RKO (cell line): ENCODE measurements at places on chromosomes 4 and X.

GRCh38 chr4:16524911-16525554 lies 298.8 kb upstream of the TAPT1 start:
- DNase-seq: no peak

GRCh38 chr4:158131027-158131426 lies 41.8 kb downstream of the GASK1B start:
- no peak for DNase-seq

DNA sequence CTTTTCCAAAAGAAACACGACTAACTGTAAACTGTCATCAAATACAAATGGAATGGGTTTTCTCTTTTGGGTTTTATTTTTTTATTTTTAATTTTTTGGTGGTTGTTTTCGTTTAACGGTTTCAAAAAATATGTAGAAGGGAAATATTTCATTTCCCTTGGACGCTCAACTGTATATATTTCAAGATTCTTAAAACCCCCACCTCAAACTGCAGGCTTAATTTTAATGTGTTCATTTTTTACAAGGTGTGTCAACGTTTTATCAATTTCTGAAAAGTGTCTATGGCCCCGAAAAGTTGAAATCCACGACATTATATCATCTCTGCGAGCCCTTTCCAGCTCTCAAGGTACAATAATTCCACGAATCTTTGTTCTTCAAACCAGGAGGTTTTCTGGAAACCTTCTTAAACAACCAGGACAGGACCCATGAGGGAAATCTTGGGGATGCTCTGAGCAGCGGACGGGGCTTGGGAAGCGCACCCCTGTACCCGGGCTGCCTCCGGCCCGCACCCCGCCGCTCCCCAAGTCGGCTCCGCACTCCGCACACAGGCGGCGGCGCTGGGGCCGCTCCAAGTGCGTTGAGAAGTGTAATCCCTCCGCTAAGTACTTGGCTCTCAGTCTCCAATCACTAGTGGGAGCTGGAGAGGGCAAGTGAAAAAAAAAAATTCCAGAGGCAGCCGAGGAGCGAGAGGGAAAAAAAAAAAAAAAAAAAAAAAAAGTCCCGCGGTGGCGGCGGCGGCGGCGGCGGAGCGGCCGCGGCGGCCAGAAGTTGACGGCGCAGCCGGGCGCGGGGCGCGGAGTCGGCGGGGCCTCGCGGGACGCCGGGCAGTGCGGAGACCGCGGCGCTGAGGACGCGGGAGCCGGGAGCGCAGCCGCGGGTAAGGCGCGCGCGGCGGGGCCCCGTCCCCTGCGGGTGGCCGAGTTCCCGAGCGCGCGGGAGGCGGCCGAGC lies at the start of gene BMPR1B:
TSS of gene BMPR1B (plus strand) at position 764 of the 949 bp plus-strand sequence. CDS start 346,470 bp downstream, outside the sequence.
- no peak for DNase-seq

DNA sequence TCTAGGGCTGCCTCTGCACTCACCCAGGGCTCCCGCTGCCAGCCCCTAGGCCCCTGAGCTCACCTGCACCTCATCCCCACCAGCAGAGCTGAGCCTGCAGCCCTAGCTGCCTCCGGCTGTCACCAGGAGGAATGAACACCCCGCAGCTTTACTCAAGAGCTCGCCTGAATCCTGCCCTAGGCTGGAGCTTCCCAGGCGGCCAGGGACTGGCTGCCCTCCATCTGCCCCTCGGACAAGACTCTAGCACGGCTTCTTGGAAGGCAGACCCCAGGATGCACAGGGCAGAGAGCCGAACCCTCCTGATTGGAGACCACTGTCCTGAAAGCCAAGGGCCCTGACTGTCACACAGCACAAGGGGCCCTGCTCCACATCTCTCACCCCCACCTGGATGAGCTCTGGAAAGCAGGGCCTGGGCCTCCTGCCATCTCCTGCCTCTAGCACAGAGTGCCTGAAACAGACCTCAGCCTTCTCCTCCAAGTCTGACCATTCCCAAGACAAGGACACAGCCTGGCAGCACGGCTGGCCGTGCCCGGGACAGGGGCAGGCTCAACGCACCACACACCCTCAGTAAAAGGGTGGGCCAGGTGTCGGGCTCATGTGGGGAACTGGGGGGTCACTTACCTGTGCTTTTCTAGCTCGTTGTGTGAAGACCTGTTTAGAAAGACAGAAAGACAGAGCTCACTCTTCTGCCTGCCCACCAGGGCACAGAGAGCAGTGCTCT lies 4.4 kb downstream of the MXD4 start:
- DNase-seq: no peak

DNA sequence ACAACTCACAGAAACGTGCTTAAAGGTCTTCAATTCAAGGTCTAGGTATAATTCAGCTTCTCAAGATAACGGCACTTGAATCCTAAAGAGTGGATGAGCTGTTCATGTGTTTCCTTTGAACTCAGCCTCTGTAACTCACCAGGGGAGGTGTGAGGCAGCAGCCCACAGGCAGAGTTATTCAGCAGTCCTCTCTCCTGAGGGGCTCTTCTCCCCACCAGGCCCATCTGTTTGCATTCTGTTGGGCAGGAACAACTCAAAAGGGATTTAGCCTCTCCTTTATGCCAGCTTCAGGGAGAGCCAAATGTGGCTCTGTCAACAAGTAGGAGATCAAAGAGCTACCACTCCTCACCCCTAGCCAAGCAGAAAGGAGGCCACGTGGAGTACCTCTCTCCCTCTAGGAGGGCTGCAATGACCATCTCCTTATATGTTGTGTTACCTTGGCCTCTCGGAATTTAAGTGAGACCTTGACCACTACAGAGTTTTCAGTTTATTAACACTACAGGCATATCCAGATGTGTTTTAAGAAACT lies 151.2 kb downstream of the SPATA18 start:
- DNase-seq: no peak

- DNase-seq: no peak
Observed at GRCh38 chr4:72970756-72971155, 98.8 kb downstream of the COX18 start.

DNA sequence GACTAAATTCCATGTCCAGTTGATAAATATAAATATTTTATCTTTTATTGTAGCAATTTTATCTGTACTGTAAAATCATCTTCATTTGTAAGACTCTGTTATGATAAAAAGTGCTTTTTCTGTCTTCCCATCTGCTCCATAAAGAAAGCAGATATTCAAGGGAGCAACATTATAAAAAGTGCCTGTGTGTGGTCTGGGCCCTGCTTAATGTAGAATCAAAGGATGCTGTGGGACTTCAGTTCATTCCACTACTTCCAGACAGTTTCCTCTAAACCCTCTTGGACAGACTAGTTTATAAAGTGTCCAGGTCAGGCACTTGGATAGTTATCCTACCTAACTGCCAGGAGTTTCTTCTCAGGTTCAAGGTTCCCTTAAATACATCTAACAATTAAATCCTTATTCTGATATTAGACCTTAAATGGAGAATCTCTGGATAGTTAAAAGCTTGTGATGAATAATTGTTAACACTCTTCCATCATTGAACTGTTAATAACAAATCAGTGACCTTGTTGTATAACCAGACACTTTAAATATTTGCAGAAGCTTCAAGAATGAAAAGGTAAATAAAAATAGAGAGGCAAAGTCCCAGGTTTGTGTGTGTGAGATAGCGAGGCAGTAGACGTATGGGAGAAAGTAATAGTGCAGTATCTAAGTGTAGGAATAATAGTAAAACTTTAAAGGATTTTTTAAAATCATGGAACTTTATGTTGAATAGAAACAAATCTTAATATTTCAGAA lies 237.5 kb upstream of the CTSO start:
- no peak for DNase-seq

- no peak for DNase-seq
Observed at GRCh38 chr4:101954975-101955678, 164.6 kb downstream of the BANK1 start.

DNA sequence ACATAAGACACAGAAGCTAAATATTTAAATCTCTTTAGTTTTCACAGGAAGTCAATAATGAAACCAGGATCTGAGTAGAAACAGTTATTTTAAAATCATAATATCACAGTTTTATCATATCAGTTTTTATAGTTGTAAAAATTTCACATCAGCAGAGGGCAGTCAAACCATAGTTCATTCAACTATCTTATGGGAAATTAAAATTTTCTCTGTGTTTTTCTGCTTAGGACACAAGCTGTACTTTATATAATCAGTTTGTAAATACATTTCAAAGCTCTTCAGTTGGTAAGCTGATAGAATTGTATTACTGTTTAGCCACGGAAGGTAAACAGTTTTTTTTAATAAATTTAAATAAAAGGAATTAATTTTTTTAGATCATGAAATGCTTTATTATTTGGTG lies 204.8 kb upstream of the NUDT6 start:
- DNase-seq: peak; percentile 8

GRCh38 chrX:72169008-72169728 lies 12.4 kb upstream of the PIN4 start:
- no peak for DNase-seq

- DNase-seq: no peak
Observed at GRCh38 chrX:138719396-138719795, 7.9 kb upstream of the FGF13 start.

GRCh38 chr4:95027905-95028618 lies 270.3 kb downstream of the BMPR1B start:
- no peak for DNase-seq

DNA sequence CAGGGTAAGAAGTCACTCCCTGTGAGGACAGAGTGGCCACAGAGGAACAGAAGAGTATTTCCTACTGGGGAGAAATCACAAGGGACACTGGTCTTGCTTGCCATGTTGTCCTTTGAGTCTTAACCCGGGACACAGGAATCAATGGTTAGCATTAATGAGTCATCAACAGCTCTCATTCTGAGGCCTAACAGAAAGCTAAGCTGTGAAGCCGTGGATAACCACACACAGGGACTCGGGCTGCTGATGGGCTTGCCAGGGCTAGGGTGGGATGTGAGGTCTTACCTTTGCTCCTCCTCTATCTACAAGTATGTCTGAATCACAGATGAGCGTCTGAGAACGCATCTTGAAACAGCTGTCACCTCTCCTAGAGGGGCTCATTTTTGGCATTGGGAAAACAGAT lies 22.2 kb downstream of the HELT start:
- no peak for DNase-seq
